Lung microvascular endothelial cell (primary cell): ENCODE measurements at places on chromosomes 2 and 18. TPM values are rescaled to one million over a fixed set of nuclear protein-coding genes. Genes with fewer than 3 reads are reported as not detected.

Gene OTOF
- 8.1 and 11.3 TPM in 2 replicates for total RNA-seq

GRCh38 chr2:157052685-157053224 lies 204.8 kb upstream of the GALNT5 start:
- peak; percentile 60 for DNase-seq

- DNase-seq = no peak
Measured at GRCh38 chr2:29946505-29946904, 25.1 kb upstream of the ALK start.

DNA sequence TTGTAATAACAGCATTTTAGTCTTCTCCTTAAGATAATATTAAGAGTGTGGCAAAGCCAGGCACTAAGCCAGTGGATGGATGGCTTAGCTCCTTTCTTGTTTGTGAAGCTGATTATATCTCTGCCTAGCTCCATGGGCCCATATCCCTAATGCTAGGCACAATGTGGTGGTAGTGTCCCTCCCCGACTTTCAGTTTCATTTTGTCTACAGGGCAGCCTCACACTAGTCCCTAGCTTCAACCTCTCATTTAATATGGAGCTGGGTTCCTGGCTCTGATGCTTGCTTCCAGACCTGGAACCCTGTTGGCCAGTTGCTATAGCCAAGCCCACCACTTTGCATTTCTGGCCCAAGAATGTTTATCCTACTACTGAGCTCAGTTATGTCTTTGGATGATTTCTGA lies 437.0 kb upstream of the MEIS1 start:
- no peak for DNase-seq

DNA sequence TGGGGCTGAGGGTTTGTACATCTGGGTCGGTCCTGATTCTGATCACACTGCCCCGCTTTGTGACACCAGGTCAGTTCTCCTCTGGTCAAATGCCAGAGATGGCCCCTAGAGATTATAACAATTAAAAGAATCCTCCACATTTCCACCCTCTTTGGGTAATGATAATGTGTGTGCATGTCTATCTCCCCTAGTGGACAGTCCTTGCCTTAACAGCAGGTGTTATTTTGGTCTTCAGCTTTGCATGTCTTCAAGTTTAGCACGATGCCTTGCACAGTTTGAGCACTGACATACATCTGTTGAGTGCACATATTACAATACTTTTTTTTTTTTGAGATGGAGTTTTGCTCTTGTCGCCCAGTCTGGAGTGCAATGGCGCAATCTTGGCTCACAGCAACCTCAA lies 25.7 kb upstream of the COX7A2L start:
- DNase-seq = no peak

GRCh38 chr2:119724656-119725485 lies 34.9 kb upstream of the PTPN4 start:
- DNase-seq = no peak

Gene ASB3
- total RNA-seq = 16.6 and 21.2 TPM in 2 replicates

DNA sequence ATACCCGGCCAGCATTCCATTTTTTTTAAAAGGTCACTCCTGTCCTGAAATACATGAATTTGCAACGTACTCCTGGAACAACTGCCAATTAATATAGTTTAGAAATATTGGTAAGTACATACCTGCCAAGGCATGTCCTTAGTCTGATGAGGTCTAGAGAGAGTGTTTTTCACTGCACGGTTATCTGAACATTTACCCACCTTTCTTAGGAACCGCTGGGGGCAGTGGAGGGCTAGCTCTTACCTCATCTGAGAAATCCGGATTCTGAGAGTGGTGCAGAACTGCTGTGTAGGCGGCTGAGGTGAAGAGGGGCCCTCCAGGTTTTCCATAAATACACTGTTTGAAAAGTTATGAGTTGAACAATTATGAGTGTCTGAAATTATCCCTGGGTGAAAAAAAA lies 133.1 kb upstream of the CCDC195 start:
- peak; percentile 20 for DNase-seq

Gene DRC1
- under 0.01 TPM in 1 of 2 replicates, not detected in the other for total RNA-seq

Gene ERBB4
- under 0.01 TPM in 2 replicates for total RNA-seq

DNA sequence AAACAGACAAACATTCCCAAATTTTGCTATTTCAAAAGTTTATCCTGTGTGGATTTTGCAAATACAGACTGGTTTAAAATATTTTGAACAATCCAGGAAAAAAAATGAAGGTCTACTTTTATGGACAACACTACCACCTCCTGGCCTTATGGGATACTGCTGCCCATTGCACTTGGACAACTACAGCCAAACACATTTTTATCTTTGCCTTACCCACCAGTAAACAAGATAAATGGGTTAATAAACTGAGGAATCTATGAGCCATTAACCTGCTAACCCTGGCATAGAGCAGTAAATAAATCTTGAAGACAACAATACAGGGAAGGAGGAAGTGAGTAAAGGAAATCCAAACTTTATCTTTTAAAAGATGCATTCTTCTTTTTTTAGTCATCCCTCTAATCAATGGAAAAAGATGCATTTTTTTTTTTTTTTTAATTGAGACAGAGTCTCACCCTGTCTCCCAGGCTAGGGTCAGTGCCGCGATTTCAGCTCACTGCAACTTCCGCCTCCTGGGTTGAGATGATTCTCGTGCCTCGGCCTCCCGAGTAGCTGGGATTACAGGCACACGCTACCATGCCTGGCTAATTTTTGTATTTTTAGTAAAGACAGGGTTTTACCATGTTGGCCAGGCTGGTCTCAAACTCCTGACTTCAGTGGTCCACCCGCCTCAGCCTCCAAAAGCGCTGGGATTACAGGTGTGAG lies 2.1 kb upstream of the SPIRE1 start:
- peak; percentile 79 for DNase-seq

DNA sequence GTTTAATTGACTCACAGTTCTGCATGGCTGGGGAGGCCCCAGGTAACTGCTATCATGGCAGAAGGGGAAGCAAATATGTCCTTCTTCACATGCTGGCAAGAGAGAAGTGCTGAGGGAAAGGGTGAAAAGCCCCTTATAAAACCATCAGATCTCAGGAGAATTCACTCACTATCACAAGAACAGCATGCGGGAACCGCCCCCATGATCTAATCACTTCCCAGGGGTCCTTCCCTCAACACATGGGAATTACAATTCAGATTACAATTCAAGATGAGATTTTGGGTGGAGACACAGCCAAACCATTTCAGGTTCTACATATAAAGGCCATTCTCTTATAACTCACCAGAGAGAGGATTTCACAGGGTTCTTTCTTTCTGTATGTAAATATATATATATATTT lies 62.9 kb downstream of the VRK2 start:
- DNase-seq = no peak

GRCh38 chr2:60880643-60881046 lies 729 bp upstream of the REL start:
- DNase-seq = no peak

Gene MAPK4
- total RNA-seq = not detected in 2 replicates

DNA sequence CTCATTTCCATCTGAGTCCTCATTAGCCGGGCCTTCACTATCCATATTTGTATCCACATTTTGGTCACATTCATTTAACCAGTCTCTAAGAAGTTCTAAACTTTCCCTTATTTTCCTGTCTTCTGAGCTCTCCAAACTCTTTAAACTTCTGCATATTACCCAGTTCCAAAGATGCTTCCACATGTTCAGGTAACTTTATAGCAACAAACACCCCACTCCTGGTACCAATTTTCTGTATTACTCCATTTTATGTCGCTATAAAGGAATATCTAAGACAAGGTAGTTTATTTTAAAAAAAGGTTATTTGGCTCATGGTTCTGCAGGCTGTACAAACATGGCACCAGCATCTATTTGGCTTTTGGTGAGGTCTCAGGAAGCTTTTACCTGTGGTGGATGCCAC lies 38.8 kb upstream of the AGFG1 start:
- no peak for DNase-seq

Gene CHRNG
- total RNA-seq = not detected in 2 replicates

Gene NTSR2
- not detected in 2 replicates for total RNA-seq

Gene L3MBTL4
- total RNA-seq = 2.8 and 15.9 TPM in 2 replicates

Gene SYT4
- not detected in 2 replicates for total RNA-seq

DNA sequence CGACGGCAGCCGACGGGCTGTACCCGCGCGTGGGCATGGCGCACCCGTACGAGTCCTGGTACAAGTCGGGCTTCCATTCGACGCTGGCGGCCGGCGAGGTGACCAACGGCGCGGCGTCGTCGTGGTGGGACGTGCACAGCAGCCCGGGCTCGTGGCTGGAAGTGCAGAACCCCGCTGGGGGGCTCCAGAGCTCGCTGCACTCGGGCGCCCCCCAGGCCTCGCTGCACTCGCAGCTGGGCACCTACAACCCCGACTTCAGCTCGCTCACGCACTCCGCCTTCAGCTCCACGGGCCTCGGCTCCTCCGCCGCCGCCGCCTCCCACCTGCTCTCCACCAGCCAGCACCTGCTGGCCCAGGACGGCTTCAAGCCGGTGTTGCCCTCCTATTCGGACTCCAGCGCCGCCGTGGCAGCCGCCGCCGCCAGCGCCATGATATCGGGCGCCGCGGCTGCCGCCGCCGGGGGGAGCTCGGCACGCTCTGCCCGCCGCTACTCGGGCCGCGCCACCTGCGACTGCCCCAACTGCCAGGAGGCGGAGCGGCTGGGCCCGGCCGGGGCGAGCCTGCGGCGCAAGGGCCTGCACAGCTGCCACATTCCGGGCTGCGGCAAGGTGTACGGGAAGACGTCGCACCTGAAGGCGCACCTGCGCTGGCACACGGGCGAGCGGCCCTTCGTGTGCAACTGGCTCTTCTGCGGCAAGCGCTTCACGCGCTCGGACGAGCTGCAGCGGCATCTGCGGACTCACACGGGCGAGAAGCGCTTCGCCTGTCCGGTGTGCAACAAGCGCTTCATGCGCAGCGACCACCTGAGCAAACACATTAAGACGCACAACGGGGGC lies 2.0 kb downstream of the SP9 start:
- DNase-seq = peak; percentile 52
